ENCODE measurements at places on chromosomes 5 and 9.

DNA sequence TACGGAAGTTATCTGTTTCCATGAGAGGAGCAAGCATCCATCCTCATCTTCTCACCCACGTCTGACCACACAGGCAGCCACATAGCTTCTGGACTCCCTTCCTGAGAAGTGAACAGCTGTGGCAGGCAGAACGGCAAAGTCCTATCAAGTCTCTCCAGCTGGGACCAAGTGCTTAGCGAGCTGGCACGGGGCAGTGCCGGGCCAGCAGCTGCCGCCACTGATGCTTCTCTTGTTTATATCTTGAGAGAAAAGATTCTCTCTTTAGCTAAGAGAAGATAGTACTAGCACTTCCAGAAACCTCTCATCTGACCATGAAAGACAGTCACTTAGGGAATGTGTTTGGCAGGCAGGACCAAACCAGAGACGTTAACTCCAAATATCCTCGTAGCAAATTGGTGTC is 37.2 kb downstream of the PLAC8L1 start:
- no peak for DNase-seq

- peak; percentile 28 for DNase-seq
Observed at GRCh38 chr5:122492675-122493074, 180.6 kb downstream of the SNCAIP start.

DNA sequence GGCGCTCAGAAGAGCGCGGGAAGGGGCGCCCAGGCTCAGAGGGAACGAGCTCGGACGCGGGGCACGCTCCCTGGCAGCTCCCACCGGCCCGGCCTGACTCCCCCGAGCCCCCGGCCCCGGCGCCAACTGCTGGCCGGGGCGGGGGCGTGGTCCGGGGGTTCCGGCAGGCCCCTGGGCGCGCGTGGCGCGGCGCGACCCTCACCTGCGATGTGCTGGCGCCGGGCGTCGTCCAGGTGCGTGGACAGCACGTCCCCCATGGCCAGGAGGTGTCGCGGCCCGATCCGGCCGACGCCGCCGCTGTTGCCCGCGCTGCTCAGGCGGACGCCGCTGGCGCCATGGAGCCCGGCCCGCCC is 43.5 kb upstream of the STXBP1 start:
- no peak for DNase-seq

- DNase-seq, result peak; percentile 56
Observed at GRCh38 chr5:151718646-151719045, 31.9 kb upstream of the SPARC start.

- no peak for DNase-seq
Observed at GRCh38 chr9:127720031-127720864, 4.4 kb downstream of the TTC16 start.

DNA sequence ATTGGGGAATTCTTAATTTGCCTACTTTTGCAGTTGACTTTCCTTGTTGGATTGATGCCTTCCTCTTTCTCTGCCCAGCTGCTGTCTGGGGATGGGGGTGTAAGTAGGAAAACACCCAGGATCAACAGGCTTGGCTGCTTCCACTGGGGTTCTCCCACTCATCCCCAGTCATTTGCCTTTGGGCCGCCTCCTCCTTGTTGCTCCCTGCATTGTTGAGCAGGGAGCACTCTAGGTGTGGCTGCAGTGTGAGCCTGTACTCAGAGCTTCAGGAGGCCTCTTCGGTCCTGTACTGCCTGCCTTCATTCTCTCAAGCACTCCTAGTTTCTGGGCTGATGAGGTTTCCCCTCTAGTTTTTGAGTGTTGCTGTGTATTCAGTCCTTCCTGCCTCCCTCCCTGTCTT is 12.1 kb downstream of the RHOBTB3 start:
- no peak for DNase-seq

- DNase-seq, result peak; percentile 85
Observed at GRCh38 chr5:109868737-109869136, 179.0 kb downstream of the MAN2A1 start.

DNA sequence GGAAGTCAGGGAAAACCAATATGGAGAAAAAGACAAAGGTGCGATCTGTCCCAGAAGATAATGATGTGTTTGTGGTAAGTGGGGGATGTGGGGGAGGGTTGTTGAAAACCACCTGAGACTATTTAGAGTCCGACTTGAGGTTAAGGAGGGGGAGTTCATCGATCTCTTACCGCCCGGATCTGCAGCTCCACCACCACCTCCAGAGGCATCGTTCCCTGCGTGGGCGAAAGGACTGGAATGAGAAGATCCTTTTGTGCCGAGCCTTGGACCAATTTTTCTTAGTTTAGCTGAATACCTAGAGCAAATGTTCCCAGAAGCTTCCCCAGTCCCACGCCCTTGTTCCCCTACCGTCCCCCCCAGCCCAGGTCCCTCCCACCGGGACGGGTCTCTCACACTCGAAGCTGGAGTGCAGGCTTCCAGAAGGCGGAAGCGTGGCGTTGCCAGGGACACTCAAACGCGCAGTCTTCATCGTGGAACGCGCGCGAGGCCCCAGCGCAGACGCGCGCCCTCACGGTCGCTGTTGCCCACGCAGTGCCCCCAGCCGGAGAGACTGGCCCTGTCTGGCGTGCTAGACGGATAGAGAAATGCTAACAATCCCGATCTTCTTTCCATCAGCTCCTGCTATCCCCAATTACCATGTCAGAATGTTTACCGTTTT is at the start of gene SPATA6L:
SPATA6L (minus strand) TSS at position 439 of the 658 bp plus-strand sequence; CDS start at position 209, 230 bp downstream.
- DNase-seq, result peak; percentile 46

- DNase-seq, result no peak
Observed at GRCh38 chr5:83547161-83547560, 75.6 kb downstream of the VCAN start.

DNA sequence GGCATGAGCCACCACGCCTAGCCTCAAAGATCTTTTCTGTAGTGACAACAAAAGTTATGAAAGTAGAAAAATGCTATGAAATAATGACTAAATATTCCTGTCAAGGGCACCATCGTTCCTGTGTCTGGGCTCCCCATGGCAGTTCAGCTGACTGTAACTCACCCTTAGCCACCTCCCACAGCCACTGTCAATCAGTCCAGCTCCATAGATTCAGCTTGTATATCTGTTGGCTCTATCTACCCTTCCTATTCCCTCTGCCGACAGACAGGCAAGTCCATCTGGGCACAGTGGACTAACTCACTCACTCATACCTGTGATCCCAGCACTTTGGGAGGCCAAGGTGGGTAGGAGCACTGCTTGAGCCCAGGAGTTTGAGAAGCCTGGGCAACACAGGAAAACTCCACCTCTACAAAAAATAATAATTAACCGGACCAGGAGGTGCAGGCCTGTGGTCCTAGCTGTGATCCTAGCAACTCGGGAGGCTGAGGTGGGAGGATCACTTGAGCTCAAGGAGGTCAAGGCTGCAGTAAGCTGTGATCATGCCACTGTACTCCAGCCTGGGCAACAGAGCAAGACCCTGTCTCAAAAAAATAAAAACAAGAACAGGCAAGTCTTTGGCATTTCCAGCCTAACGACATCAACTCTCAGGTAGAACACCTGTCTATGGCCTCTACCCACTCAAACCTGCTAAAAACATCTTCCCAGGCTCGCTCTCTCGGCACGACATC is 6.2 kb downstream of the CAMSAP1 start:
- DNase-seq, result no peak

GRCh38 chr9:4567601-4568000 is 77.3 kb downstream of the SLC1A1 start:
- DNase-seq, result no peak

Measured in fibroblast of mammary gland (primary cell).